ENCODE measurements at places on chromosomes 12 and 14. TPM values are rescaled to one million over a fixed set of nuclear protein-coding genes. Genes with fewer than 3 reads are reported as not detected.

DNA sequence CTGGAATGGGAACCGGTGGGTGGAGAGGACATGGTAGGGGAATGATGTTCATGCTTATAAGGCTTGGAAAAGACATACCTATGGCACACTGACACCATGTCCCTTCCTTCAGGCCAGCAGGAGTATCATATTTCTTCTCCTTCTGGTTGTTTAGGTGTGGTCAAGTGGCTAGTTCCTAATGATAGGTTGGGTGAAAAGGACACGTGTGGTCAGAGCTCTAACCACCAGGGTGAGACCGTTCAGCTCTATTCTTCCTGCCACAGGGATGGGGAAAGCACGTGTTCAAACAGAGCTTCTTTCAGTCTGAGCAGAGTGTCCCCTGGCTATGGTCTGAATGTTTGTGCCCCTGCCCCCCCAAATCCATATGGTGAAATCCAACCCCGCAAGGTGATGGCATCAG lies 209.1 kb downstream of the PAX9 start:
- no peaks in the 10 kb centered on the region for H3K36me3 ChIP-seq
- no peaks in the 10 kb centered on the region for H3K4me1 ChIP-seq
- H3K27me3 ChIP-seq = no peaks in the 10 kb centered on the region
- no peak overlapping the region for H3K27ac ChIP-seq
- DNase-seq = no peak
- H3K4me3 ChIP-seq = no peak overlapping the region

PROX2 gene
- not detected for total RNA-seq

DDX24 gene
- 125 TPM for total RNA-seq

DNA sequence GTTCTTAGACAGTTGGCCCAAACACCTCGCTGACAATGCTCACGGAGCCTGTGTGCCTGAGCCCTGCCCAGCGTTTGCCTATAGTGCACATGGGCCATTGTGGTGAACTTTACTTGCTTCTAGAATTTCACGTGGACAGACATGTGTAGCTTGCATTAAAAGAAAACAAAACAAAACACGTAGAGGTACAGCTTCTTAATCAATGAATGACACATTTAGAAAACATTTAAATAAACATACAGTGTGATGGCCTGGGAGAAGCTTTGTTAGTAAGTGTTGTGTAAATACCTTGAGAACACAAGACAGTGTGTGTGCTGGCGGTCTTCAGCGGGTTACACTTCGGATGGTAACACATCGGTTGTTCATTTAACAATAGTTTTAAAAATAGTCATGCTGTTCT lies 38.1 kb downstream of the SMOC1 start:
- no peaks in the 10 kb centered on the region for H3K4me1 ChIP-seq
- H3K4me3 ChIP-seq = no peak overlapping the region
- peak; percentile 4 for DNase-seq
- H3K36me3 ChIP-seq = no peaks in the 10 kb centered on the region

FAIM2 gene
- total RNA-seq = 2.8 TPM

DNA sequence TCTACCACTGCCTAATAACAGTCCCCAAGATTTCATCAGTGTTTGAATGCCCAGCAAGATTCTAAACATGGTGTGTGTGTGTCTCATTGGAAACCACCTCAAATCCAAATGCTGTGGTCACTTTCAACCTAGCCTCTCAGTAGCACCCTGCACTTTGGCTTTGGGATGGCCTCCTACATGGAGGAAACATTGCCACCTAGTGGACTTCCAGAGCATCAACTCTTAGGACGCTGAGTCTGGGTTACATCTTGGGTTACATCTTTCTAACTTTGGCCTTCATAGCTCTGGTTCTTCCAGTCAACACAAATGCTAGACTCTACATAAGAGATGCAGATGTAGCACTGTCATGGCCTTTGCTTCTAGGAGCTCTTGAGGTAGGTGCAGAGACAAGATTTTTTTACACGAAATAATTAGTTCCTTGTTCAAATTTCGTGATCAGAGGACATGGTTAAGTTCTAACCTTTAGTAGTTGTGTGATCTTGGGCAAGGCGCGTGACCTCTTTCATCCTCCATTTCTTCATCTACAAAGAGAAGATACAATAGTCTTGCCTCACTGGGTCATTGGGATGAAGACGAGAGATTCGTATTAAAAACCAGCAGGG lies 113.5 kb upstream of the VASH1 start:
- DNase-seq = peak; percentile 81
- no peak overlapping the region for H3K4me3 ChIP-seq
- H3K4me1 ChIP-seq = no peaks in the 10 kb centered on the region
- no peak overlapping the region for H3K27ac ChIP-seq
- no peaks in the 10 kb centered on the region for H3K36me3 ChIP-seq
- 0 out of 2 replicates have a peak, but pooled peaks cover 5% of the 10 kb centered on the region for H3K27me3 ChIP-seq
